Central memory CD4-positive, alpha-beta T cell (primary cell): ENCODE measurements at places on chromosomes 7 and 10.

DNA sequence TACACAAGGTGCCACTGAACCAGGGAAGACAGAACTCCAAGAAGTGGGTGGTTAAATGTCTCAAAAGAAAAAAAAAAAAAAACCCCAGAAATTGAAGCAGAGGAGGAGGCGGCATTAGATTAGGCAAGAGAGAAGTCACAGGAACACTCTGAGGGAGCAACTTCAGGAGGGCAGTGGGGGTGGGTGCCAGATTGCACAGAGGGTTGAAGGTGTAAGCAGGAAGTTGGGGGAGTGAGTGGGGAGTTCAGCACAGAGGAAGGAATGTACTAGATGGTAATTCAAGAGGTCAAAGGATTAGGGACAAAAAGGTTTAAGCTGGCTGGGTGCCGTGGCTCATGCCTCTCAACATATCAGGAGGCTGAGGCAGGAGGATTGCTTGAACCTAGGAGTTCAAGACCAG lies 110.0 kb upstream of the PDLIM1 start:
- DNase-seq, result no peak

DNA sequence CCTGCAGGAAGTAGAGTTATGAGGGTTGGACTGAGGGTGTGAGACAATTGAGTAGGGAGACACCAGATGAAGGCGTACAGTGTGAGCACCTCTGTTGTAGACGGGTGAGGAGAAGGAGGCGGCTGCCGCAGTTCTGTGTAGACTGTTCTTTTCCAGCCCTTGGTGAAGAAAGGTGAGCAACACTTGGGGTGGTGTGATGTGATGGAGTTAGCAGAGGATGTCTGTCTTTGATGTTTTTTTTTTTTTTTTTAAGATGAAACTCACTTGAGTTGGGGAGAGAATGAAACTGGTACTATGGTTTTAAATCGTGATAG lies 42.8 kb upstream of the RNF216 start:
- DNase-seq, result peak; percentile 74

- no peak for DNase-seq
Observed at GRCh38 chr7:12303495-12303894, 92.4 kb downstream of the TMEM106B start.

GRCh38 chr7:140920745-140921144 lies 4.0 kb downstream of the BRAF start:
- no peak for DNase-seq

- DNase-seq, result no peak
Observed at GRCh38 chr7:98075801-98076200, 30.9 kb upstream of the LMTK2 start.

GRCh38 chr7:23687011-23687410 lies 7.0 kb downstream of the FAM221A start:
- DNase-seq, result no peak

GRCh38 chr10:99612167-99612831 lies 7.9 kb downstream of the SLC25A28 start:
- DNase-seq, result peak; percentile 52

GRCh38 chr7:17910377-17910776 lies 29.9 kb downstream of the SNX13 start:
- DNase-seq, result no peak

- no peak for DNase-seq
Observed at GRCh38 chr10:112510384-112510783, 63.4 kb downstream of the VTI1A start.

GRCh38 chr10:4867520-4868356 lies 41.7 kb downstream of the AKR1E2 start:
- no peak for DNase-seq

- DNase-seq, result no peak
Observed at GRCh38 chr10:129470103-129470851, 3.2 kb downstream of the MGMT start.

DNA sequence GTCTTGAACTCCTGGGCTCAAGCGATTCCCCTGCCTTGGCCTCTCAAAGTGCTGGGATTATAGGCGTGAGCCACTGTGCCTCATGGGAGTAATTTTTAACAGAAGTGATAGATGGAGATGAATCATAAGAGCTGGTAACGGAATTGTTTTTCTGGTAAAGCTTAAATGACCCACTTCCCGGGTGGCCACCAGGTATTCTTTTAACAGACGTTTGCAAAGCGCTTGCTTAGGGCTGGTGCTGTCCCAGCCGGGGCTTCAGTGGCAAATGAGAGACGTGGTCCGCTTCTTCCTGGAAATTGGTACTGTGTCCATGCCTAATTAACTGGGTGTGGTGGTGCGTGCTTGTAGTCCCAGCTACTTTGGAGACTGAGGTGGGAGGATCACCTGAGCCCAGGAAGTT lies 23.5 kb downstream of the CAMK1D start:
- no peak for DNase-seq

DNA sequence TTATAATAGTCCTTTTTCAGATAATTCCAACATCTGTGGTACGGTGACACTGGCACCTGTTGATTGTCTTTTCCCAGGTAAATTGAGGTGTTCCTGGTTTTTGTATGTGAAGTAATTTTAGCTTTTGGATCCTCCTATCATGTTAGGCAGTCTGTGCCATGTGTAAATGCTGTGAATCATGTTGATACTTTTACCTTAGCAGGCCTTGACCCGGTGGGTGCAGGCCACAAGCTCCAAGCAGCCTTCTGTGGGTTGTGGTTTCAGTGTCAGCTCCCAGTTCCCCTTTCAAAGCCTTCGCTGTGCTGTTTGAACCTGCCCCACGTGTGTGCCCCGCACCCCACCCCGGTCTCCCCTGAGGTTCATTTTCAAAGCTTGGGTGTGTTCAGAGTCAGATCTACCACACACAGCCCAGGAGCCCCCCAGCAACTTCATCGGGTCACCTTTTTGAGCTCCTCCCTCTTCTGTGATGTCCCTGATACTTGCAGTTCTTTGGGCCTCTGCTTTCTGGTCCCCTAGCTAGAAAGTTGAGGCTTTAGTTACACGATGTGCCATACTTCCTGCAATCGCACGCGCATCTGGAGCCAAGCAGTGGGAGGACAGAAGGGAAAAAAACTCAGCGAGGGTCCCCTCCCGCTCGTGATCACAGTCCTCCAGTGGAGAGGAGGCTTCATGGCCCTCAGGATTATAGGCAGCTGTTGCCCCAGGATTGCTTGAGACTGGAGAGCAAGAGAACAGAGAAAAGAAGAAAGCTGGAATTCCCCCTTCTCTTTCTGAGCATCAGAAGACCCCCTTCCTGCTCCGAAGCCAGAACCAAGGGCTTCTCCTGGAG lies 8.7 kb upstream of the BHLHA15 start:
- DNase-seq, result peak; percentile 66

DNA sequence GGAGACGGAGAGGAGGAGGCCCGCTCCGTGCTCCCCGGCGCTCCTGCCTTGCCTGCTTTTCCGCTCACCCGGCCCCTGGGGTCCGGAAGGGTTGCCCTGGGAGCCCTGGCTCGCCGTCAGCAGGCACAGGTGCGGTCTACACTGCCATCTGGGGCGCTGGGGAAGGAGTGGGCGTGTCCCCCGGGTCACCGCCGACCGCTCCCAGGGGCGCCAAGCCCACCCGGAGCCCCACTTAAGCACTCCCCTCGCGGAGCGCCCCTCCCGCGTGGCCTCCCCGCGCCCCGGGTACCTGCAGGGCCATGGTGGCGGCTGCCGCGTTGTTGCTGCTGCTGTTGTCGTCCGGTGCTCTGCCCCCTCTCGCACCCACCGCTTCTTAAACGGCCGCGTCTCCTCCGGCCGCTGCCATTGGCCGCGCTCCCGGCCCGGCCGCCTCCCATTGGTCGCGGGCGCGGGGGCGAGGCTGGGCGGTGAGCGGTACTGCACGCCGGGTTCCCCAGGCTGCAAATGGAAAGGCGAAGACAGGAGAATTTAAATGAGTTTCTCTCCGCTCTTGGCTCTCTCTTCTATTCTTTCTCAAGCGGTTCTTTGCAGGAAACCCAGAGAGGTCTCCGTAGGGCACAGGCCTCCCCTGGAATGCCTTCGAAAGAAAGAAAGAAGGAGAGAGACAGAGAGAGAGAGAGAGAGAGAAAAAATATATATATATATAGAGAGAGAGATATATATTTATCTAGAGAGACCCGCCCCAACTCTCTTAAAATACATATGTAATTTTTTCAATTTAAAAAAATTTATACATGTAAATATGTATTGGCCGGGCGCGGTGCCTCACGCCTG lies at the start of gene ACBD7:
Gene ACBD7 (minus strand): TSS at position 349 of the 834 bp plus-strand sequence. CDS start 48 bp downstream, at position 301.
- DNase-seq, result peak; percentile 81

DNA sequence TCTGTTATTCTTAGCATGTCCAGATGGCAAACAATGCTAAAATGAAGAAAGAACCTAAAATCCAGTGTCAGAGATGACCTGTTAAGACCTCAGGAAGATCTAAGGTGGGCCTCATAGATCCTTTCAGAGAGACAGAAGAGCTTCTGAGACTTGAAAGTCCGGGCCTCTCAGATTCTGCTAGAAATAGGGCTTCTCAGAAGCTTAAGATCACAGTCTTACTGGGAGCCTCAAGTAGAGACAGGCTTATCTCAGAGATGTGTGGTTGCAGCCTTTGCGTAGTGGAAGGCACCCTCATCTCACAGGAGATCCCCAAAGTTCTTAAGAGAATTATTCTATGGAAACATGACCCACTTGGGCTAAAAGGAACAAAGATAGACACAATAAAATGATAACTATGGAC lies 642.8 kb downstream of the TNS3 start:
- no peak for DNase-seq

GRCh38 chr7:106329971-106330733 lies 45.4 kb upstream of the NAMPT start:
- no peak for DNase-seq

DNA sequence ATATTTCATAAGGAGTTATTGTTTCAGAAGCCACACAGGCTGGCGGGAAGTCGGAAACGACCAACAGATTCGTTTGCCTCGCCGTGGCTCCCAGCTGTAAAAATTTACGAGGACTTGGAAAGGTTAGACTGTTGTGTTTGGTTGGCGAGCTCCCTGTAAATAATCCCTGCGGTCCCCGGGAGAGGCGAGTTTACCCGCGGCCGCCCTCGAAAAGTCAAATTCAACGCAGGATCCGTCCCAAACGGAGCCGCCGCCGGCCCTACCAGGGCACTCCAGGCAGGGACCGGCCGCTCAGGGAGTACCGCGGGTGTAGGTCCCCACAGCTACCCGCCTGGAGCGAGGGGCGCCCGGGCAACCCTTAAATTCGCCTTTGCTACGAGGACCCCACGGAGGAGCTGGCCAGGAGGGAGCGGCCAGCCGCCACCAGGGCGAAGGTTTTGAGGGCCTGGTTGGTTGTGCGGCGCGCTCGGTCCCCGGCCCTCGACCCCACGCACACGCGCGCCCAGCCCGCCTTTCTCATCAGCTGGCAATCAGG lies 726 bp upstream of the HOXA9 start:
- no peak for DNase-seq

DNA sequence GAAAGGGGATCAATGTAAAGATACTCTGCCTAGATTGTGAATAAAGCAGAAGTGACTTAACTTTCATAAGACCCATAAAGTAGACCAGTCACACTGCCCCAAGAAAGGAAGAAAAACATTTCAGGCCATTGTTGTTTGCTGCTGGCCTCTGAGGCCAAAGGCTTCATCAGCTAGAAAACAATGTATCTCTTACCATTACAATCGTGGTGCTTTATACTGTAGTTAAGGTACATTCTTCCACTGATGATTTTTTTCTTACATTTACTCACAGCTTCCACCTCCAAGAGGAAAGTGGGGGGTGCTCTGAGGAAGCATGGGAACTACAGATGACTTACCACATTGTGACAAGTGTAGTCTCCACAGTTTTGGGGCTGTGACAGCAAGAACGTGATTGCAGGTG lies 68.6 kb downstream of the NRG3 start:
- no peak for DNase-seq

- DNase-seq, result no peak
Observed at GRCh38 chr10:59354434-59354833, 7.9 kb downstream of the FAM13C start.

DNA sequence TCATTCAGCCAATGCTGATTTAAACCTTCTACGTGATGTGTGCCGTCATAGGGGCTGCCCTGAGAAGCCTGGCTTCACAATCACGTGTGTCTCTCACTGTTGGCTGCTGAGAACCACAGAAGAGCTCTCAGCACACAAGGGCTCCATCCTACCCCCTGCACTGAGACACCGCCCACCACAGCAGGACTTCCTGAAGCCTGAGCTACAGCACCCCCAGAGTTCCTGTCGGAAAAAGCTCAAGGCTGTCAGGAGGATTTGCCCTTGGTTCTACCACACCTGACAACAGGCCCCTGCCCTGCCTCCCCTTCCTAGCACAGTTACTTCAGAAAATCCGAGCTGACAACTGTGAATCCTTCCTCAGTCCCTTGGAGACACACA lies 191.9 kb downstream of the MAD1L1 start:
- no peak for DNase-seq

DNA sequence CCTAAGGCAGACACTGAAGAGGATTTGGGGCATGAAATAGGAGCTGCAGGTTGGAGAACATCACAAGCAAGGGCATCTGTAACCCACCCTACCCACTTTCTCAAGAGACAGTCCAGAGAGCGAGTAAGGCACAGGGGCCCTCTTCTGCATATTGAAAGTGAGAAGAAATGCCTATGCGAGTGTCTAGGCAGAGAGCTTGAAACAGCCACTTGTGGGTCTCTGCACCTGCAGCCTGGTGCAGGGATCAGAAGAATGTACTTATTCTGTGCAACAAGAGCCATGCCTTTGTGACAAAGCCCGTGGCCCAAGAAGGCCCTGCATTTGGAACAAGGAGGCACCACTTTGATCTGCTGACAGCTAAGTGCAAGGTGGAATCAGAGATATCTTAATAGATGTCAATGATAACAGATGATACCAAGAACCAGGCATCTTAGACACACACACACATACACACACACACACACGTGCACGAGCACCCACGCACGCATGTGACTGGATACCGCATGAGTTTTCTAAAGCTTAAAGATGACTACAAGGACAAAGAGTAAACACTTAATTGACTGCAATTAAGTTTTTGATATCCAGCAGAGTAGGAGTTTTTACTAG lies 89.3 kb downstream of the NPSR1 start:
- no peak for DNase-seq

DNA sequence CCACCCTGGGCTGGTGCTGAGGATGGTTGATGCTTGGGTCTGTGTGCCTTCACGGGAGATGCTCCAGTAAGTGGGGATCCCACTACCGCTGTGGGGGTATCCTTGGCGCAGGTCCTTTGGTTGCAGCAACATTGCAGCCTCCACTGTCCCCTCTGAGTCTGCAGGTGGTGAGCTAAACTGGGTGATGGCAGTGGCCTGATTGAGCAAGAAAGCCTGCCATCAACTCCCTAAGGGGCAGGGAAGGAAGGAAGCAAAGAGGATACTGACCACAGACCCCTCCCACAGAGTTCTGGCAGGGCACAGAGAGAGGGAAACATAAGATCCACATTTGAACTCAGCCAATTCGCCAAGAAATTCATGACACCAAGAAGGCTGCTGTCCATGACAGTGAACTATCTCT lies 43.2 kb downstream of the MYO1G start:
- DNase-seq, result no peak

GRCh38 chr7:115888981-115889668 lies 141.4 kb downstream of the TFEC start:
- DNase-seq, result no peak
